RPMI8226 (cell line): ENCODE measurements at places on chromosomes 2 and 18.

GRCh38 chr2:202064171-202064880 lies 8.7 kb upstream of the KIAA2012 start:
- DNase-seq: no peak

GRCh38 chr18:57107140-57107832 lies 39.6 kb upstream of the BOD1L2 start:
- peak; percentile 52 for DNase-seq

GRCh38 chr2:26606847-26607190 lies 34.3 kb downstream of the CIB4 start:
- DNase-seq: no peak

- peak; percentile 44 for DNase-seq
These were observed 1.3 kb downstream of the BIRC6 start for GRCh38 chr2:32358111-32358482.

DNA sequence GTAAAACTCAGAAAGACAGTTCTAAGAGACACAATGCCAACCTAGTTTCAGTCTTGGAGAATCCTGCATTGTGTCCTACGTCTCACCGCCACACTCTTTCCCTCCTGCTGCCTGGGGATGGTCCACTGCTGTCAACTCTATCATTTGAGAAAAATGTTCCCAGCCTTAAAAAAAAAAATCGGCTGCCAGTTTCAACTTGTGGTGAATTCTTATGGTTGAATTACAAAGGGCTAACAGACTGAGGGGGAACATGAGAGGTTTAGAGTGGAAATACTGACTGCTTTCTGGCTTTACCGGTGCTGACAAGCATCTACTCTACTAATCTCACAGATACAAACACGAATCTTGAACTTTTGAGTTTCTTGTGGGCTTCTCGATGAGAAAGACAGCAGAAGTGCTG lies 74.0 kb downstream of the NAB1 start:
- no peak for DNase-seq

DNA sequence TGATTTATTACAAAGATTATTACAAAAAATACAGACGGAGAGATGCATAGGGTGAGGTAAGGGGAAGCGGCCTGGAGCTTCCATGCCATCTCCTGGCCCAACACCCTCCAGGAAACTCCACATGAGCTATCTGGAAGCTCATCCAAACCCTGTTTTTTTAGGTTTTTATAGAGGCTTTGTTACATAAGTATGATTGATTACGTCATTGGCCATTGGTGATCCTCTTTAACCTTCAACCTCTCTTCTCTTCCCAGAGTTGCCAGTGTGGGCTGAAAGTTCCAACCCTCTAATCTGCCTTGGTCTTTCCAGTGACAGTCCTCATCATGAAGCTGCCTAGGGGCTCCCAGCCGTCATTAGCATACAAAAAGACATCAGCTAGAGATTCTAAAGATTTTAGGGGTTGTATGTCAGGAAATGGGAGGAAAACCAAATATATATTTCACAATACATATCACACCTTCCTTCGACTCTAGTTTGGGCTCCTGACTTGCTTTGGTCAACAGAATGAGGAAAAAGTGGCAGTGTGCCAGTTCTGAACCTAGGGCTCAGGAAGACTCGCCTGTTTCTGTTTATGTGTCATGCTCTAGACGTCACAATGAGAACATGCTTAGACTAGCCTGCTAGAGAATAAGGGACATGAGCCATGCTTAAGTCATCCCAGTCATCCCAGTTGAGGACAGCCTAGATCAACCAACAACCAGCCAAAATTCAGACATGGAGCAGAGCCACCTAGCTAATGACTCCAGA lies 54.1 kb downstream of the ETAA1 start:
- DNase-seq: peak; percentile 57
